ENCODE measurements at places on chromosomes 2 and 18.

GRCh38 chr2:234245945-234246344, 195.4 kb downstream of the SPP2 start:
- DNase-seq, result no peak

- no peak for DNase-seq
Measured at GRCh38 chr2:230895536-230896345, 29.3 kb downstream of the GPR55 start.

DNA sequence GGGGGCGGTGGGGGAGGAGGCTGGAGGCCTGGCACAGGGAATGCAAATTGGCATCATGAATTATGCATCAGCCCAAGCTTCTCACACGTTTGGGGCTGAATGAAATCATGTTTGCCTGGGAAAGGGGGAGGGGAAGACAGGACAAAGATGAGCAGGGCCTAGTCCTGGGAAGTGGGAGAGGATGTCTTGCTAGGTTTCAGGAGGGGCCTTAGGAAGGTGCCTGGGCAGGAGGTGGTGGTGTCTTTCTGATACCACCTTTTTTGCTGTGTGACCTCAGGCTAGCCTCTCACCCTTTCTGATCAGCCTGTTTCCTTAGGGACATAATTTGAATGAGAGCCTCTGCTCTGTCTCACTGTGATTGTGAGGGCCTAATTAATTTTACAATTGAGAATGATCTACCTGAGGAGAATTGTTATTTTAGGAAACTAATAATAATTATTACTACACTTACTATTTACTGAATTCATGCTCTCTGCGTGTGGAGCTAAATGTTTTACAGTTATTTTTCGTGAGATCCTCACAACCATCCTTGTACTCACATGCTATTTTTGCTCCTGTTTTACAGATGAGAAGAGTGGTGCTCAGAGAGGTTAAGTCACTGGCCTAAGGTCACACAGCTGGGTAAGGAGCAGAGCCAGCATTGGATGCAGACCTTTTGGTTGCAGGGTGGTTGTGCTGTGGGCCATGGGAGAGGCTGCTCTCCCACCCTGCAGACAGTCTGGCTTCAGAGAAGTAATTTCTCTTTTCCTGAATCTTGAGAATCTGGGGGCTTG, 39.6 kb downstream of the INHBB start:
- DNase-seq, result no peak

- no peak for DNase-seq
Measured at GRCh38 chr18:23532848-23533247, 29.5 kb downstream of the RMC1 start.

DNA sequence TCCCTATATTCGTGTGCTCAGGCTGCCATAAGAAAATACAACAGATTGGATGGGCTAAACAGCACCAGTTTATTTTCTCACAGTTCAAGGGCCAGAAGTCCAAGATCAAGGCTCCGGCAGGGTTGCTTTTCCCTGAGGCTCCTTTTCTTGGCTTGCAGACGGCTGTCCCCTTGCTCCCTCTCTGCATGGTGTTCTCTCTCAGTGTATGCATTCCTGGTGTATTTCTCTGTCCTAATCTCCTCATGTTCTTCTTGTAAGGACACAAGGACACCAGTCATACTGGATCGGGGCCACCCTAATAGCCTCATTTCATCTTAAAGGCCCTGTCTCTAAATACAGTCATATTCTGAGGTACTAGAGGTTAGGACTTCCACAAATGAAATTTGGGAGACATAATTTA, 62.6 kb upstream of the SLC16A14 start:
- DNase-seq, result no peak

DNA sequence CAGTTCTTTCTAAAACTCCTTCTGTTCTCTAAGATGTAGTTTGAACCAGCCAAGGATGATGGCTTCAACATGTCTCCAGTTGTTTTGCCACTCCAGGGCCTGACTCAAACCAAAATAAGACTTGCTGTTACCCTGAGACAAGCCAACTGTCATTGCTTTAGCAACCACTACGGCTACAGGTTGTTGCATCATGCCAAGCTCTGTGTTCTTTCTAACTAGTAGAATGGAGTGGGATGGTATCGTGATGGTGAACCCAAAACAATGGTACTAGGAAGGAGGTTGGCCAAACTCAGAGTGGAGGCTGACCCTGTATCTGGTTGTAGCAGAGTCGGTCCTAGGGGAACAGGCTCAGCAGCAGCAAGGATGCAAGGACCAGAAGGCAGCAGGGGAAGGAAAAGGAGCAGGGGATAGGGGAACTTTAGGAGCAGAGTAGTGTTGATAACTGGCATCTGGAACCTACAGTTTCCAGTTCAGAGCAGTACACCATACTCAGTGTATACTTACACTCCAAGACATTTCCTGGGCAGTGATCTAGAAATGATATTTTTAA, 51.6 kb downstream of the PDK1 start:
- no peak for DNase-seq

DNA sequence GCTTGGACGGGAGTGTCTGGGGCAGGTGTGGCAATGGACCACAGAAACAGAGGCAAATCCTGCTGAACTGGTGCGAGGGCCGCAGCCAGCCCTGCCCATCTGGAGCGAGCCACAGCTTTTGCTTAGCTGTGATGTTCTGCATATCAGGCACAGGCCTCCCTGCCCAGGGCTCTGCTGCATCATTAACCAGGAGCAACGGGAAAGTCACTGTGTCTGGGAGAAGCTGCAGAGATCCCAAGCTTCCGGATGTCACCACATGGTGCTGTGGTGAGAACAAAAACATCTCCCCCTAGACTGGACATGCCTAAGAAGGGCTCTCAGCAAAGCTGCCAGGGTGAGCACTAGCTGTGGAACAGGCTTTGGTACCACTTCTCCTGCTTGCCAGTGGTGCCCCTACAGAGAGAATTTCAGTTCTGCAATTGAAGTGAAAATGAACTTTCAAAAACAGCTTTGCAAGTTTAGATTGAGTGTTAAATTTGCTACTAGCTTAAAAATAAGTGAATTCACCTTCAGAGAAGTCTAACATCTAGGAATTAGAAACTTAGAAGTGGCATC, 172.9 kb upstream of the MYT1L start:
- no peak for DNase-seq

DNA sequence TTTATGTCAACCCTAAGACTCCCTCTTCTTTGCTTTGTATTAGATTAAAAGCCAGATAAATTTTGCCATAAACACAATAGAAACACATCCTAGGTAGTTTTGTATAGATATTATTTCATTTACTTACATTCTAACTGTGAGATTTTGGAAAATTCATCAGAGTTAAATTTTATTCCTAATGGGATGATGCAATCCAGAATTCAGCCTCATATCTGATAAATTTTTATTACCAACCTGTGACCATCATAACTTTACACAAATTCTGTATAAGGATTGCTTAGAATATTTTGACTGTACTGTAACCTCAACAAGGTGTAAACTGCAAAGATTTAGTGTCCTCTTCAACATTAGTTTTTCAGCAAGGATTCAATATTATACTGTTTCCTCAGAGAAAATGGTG, 4.4 kb downstream of the SLC5A7 start:
- DNase-seq, result no peak

GRCh38 chr2:96500385-96501066, 4.6 kb downstream of the NEURL3 start:
- no peak for DNase-seq

- DNase-seq, result no peak
Measured at GRCh38 chr2:11745613-11746375, 638 bp upstream of the LPIN1 start.

DNA sequence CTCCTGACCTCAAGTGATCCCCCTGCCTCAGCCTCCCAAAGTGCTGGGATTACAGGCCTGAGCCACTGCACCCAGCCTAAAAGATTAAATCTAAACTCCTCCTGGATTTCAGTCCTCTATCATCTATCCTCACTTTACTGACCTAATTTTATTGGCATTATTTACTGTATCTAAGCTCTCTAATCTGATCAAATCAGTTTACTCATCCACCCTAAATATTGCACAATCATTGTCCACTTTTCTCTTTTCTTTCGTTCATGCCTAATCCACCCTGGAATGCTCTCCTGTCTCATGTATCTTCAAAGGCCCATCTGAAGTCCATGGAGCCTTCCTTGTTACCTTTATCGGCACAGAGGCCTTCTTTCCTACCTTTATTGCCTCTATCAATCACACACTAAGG, 31.6 kb upstream of the GPR155 start:
- no peak for DNase-seq

- DNase-seq, result no peak
Measured at GRCh38 chr2:128366713-128367511, 48.2 kb upstream of the HS6ST1 start.

DNA sequence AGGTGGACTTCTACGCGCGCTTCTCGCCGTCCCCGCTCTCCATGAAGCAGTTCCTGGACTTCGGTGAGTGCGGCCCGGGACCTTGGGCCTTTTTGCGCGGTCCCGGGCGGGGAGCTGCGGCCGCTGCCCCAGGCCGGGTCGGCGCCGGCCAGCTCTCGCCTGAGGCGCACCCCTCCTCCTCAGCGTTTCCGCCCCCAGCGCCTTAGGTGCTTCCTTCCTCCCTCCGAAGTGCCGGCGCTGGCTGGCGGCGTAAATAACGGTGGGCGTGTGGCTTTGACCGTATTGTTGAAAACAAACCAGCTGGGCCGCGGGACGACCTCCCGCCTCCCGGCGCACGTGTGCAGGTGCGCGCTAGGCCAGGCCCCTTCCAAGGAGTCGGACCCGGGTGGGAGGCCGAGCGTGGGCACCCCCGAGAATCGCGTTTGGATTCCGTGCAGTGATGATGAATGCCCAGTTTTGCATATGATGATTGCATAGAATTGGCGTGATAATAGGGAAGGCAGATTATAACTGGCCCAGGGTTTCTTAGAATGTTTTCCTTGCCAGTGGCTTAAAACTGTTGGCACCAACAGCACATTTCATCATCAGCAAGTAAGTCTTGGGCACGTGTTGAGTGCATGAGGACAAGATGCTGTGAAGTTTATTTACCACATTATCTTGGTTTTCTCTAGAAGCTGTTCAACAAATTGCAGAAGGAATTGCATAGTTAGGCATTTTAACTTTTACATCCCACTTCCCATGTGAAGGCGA, 569 bp downstream of the PDK1 start:
- peak; percentile 77 for DNase-seq

- DNase-seq, result no peak
Measured at GRCh38 chr2:11922294-11922693, 175.9 kb downstream of the LPIN1 start.

DNA sequence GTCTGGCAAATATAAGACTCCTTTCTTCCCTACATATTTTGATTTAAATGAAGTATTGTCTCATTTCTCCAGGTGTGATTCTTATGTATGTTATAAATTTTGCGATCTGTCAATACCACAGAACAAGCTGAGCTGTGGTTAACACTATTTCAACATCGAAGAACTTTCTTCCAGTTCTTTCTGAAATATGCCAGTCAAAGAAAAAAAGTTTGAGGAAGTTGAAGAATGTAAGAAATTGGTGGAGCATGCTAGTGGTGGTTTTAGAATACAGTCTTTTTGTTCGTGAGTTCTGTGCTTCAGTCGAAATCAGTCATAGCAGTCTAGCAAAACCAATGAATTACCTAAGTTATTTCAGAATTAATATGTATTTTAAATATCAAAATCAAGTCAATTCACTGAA, 8.6 kb upstream of the COBLL1 start:
- peak; percentile 75 for DNase-seq

- DNase-seq, result peak; percentile 28
Measured at GRCh38 chr2:197113275-197113711, 186.8 kb upstream of the PGAP1 start.

DNA sequence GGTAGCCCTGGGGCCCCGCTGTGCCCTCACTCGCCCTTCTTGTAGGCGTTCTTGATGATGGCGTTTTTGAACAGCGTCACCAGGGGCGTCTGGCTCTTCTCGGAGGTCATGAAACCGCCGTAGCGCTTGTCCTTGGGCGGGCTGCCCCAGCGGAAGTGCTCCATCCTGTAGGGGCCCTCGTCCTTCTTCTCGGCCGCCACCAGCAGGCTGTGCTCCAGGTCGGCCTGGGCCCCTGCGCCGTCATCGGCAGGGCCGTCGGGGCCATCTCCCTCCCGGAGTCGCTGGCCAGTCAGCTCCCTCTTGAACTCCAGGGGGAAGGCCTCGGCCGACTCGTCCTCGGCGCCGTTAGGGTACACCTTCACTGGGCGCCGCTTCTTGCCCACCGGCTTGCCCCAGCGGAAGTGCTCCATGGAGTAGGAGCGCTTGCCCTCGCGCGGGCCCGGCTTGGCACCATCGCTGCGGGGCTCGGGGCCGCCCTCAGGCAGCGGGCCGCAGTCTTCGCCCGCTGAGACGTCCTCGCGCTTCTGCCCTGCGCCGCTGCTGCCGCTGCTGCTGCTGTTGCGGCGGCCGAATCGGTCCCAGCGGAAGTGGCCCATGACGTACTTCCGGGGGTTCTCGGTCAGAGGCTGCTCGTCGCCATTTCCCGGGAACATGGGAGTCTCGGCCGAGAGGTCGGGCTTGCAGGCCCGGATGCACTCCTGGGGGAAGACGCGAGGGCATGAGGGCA, 7.2 kb downstream of the POMC start:
- DNase-seq, result peak; percentile 51

DNA sequence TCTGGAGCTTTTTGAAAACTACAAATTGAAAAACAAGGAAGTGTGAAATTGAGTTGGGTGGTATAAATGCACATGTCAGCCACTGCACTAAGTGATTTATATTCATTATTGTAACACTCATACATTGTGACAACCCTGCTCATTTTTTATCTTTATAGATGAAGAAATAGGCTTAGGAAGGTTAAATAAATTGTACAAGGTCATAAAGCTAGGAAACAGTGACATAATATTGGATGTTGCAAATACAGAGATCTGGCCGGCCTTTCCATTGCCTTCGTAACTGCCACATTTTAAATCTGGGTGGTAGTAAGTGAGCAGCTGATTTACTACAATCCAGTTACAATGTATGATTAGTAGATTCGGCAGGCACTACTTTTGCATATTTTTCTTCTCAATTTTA, 76.6 kb upstream of the LPIN2 start:
- DNase-seq, result no peak

GRCh38 chr2:143420313-143420712, 291.1 kb downstream of the ARHGAP15 start:
- no peak for DNase-seq

DNA sequence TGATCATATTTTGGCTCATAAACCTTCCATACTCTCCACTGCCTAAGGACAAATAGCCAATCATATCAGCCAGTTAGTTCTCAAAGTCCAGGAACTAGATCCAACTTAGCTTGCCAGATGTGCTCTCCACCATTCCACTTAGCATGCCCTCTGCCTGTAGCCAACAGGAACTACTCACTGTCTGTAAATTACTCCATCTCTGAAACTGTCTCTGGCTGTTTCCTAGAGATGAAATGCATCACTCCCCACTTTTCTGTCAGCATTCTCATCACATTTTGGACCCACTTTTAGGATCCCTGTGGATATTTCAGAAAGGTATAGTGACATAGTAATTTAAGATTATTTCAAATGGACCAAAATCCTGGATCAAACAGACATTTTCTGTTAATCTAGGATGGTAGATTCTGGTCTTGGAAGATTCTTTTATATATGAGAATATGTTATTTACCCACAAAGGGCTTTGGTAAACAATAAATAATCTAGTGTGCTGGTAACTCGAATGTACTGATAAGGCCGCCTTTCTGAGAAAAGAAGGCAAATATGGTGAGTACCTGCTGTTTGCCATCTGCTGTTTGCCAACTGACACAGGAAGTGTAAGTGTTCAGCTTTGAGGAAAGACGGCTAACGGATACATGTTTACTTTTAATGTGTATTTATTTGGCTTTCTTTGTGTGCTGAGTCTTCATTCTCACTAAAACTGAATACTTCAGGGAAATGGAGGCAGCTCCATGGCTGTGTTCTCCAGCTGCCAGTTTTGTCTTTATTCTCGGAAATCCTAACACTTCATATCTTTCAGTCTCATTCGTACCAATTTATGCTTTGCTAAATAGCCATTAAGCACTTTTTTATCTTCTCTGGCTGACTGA, 79.5 kb downstream of the EVA1A start:
- no peak for DNase-seq

Data from inflammatory macrophage treated with lipopolysaccharide for 4 hours (primary cell).